ENCODE measurements at places on chromosomes 2 and 18.

- peak; percentile 33 for DNase-seq
These were observed 34.9 kb downstream of the CAVIN2 start for GRCh38 chr2:191811807-191812602.

- DNase-seq, result peak; percentile 75
These were observed 400.3 kb upstream of the HNRNPA3 start for GRCh38 chr2:176812246-176812775.

DNA sequence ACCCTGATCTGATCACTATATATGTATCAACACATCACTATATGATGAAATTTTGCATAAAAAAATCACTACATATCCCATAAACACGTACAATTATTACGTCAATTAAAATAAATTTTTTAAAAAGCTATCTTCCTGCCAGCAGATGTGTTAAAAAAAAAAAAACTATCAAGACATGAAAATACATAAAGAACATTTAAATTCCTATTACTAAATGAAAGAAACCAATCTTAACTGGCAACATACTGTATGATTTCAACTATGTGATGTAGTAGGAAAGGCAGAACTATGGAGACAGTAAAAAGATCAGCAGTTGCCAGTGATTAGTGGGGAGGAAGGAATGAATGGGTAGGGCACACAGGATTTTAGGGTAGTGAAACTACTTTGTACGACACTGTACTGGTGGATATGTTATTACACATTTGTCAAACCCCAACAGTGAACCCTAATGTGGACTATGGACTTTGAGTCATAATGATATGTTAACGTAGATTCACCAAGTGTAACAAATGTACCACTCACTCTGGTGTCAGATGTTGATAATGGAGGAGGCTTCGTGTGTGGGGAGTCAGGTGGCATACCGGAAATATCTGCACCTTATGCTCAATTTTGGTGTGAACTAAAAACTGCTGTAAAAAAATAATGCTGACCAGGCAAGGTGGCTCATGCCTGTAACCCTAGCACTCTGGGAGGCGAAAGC is 27.4 kb downstream of the USP34 start:
- no peak for DNase-seq

- DNase-seq, result no peak
These were observed 1.4 kb downstream of the MCM6 start for GRCh38 chr2:135874777-135875365.
